ENCODE measurements at places on chromosomes 7 and 10.
A peak's percentile ranks its signal among the peaks of the same experiment; 100 is the strongest.

DNA sequence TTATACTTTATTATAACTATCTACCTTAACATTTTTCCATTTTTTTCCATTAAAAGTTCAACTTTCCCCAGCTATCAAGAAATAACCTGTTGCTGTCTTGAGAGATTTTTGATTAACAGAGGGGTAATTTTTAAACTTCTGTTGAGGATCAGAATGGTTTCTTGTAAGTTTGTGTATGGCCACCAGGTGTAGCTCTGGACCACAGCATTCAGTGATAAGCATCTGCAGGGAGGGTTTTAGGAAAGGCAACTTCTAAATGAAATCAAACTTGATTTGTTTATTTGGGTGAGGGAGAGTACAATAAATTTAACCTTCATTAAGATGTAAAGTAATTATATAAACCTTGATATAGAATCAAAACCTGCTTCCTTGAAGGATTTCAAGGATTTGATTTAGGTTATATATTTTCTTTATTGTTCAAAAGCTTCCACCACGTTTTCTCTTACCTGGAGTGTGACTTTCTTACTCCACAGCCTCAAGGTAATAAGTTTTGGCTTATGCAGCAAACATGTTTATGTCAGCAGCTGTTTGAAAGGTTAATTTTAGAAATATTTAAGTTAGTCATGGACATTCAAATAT lies 153.3 kb downstream of the STK31 start:
- DNase-seq = peak; percentile 9

DNA sequence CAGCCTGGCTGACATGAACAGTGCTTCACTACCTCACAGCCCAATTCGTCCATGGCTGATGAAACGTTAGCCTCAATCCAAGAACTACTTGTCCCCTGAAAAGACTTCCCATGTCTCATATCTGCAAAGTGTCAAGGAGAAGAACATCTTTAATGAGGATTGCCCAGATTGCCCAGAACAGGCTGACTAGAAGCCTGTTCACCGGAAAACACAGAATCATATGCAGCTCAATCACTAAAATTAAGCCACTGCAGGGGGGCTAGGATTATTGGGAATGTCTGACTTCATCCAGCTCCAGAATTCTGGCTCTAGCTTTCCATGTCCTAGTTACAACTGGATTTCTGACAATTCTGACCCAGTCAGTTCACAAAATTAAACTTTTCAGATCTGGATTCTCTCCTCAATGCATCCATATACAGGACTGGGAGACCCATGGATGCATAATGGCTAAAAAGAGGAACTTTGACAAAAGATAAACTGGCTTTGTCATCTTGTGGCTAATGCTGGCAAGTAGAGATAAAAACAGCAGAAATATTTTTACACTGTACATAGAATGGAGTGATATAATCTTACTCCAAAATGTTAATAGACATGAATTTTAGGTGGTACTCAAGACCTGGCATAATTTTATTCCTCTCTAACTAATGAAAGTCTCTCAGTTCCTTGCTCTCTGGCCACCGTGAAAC lies 467.0 kb upstream of the POT1 start:
- DNase-seq = no peak

DNA sequence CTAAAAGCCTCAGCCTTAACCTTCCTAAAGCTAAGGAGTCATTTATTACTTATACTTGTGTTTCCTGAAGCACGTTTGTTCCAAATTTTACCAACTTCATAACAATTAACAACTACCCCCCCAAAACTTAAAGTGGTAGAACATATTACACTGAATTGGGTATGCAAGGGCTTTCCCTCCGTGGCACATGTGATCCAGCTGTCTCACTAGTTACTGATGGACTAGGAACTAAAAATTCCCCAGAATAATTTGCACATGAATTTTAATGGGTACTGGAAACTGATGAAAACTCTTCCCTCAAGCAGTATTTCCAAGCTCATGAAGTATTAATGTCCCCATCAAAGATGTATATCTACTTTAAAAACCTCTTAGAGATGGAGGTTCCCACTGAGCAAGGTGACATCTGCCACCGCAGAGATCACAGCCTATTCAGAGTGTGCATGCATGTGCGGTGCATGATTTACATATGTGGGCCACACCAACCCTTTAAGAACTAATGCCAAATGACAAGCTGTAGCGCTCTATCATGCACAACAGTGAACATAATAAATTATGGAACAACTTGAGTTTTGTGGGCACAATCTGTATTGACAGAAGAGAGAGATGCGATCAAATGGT lies 139.9 kb upstream of the ADCY1 start:
- peak; percentile 24 for DNase-seq

GRCh38 chr7:134016223-134016941 lies 110.8 kb upstream of the LRGUK start:
- DNase-seq = peak; percentile 5

DNA sequence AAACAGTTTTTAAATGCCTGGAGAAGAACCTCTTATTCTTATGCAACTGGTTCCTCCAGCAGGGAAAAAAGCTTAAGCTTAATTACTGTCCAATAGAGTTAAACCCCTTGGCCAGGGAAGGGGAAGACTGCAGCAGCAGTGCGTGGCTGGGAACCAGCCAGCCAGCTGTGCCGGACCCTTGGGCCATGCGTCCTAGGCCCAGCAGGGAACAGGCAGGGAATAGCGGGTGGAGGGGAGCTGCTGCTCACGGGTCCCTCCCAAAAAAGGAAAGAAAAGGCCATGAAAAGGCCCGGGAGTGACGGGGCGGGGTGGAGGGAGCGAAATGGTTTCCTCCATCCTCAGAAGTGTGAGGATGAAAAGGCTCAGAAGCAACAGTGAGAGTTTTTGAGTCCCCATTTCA lies 35.2 kb upstream of the HECW1 start:
- DNase-seq = no peak

DNA sequence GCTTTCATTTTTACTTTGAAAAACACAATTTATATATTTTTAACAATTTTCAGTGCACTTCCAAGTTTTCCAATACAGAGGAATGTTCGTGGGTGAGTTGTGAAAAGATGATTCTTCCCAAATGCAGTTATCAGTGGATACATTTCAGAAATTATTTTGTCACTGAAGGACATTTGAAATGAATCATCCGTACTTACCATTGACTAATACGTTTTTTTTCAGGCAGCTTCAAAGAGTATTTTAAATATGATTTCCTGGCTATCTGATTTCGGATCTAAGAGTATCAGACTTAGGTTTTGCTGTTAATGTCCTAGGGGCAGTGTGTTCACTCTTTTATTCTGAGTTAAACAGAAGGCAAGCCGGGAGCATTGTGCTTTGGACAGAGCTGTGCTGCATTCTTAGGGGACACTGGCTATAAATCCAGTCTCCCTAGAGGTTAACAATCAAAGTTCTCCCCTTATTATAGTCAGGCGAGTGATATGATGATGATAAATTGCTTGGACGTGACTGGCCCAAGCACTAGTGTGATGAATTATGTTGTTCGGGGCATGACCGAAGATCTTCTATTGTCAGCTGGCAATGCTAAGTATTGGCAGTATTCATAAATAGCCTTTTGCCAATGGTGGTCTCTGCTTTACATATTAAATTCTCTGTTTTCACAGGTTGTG lies 4.5 kb downstream of the PTER start:
- no peak for DNase-seq

GRCh38 chr7:143049362-143049761 lies 2.8 kb upstream of the OR6V1 start:
- no peak for DNase-seq

DNA sequence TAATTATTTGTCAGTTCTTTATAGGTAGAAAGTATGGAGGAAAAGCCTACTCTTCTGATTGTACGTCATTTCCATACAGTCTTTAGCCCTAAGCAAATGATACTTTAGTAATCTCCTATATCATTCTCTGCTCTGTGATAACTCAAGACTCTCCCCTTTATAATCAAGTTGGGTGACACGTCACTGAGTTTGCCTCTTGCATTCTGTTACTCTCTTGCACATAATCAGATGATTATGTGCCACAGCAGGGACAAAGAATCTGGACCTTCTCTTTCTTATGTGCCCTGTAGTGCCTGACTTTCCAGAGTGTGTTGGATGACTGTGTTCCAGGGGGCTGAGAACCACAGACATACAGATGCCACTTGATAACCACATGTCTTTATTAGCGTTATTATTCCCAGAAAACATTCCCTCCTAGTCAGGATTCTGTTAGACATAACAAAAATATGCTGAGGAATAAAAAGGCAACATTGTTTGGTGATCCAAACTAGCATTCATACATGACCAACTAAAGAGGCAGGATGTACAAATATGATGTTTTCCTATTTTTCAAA lies 116.4 kb upstream of the HGF start:
- no peak for DNase-seq

DNA sequence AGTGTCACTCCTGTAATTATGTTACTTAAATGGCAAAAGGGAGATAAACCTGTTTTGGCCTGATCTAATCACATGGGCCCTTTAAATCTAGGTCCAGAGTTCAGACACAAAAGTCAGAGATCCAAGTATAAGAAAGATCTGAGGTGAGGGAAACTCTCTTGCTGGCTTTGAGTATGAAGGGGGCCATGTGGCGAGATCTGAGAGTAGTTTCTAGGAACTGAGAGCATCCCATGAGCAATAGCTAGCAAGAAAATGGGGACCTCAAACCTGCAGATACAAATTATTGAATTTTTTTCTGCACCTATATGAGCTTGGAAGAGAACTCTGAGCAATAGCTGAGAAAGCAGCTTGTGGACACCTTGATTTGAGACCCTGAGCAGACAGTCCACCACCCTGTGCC lies 27.6 kb downstream of the ANKRD7 start:
- no peak for DNase-seq

- DNase-seq = no peak
These were observed 138.7 kb downstream of the MAPK8 start for GRCh38 chr10:48444861-48445841.

- peak; percentile 20 for DNase-seq
These were observed 252.6 kb downstream of the CELF2 start for GRCh38 chr10:11270135-11270857.

- no peak for DNase-seq
These were observed 69.7 kb downstream of the CELF2 start for GRCh38 chr10:11087372-11087771.

- no peak for DNase-seq
These were observed 51.3 kb upstream of the STEAP4 start for GRCh38 chr7:88357781-88358525.

DNA sequence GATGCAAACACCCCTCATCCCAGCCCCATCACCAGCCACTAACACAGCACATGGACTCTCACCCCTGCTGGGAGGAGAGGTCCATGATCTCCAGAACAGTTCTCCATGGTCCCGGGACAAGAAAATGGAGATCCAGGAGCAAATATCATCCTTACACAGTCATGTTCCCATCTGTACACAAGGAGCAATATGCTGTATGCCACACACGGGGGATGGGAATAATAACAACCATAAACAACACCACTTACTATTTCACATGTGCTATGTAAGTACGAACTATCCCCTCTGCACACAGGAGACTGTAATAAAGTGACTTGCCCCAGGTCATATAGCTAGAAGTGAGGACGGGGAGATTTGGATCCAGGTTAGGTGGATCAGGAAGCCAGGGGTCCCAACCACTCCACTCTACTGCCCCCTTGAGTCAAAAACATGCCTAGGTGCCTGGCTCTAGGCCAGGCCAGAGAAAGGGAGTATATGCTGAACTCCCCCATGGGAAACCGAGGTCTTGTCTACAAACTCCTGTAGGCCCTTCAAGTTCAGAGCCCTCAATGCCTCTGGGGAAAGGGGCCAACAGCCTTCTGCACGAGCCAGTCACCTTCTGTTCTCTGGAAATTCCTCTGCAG lies 34.1 kb downstream of the LRRC20 start:
- DNase-seq = no peak

DNA sequence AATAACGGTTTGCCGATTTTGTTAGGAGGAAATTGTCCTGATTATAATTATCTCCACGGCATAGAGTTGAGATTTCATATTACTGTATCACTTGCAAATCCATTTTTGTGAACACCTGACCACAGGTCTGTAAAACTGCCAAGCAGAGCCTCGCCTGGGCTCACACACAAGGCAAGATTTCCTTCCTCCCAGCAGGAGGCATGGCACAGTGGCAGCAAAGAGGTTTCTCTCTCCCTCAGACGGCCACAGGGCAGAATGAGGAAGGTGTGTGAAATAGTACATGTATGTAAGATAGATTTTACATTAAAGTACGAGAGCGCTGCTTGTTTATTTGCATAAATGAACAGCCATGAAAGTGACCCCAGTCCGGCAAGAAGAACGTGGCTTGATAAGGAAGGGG lies 130.1 kb downstream of the CELF2 start:
- no peak for DNase-seq

GRCh38 chr7:37481722-37482288 lies 33.1 kb upstream of the ELMO1 start:
- DNase-seq = no peak

DNA sequence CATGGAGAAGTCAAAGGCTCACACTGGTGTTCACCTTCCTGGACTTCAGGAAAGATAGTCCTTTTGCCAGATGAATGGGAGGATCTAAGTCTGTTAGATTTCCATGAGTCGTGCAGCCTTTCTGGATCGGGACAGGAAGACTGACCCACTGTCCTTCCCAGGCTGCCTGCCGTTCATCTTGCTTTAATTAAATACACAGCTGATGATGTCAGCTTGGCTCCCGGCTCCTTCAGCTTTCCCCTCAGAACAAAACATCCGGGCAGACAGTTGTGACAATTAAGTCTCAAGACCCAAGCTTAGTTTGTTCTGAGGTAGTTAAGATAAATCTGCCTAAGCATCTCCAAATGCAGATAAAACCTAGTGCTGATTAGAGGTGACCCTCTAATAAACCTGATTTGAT lies 58.6 kb downstream of the AUTS2 start:
- peak; percentile 52 for DNase-seq

DNA sequence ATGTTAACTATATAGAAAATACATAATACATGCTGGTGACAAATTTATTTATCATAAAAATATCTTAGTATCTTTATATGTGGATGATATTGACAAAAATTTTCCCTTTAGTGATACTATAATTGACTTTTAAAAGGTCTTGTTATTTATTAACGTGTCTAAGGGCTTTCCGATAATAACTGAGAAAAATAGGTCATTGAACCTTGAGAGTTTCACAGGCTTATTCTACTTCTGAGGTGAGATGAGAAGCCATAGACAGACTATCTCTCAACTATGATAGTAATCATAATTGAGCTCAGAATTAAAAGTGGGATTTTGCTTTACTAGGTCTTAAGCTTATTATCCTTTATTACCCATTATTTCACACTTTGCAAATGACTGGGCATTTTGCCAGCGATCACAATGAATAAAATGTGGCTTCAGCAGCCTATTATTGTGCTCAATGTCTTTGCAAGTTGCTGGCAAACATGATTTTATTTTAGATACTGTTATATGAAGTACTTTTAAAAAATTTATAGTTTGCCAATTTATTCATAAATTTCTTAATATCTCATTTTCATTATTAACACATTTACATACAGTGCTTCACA lies 574.5 kb downstream of the ZWINT start:
- DNase-seq = no peak

GRCh38 chr7:88450874-88451273 lies 144.2 kb upstream of the STEAP4 start:
- no peak for DNase-seq

GRCh38 chr7:109158246-109158645 lies 588.6 kb downstream of the DNAJB9 start:
- no peak for DNase-seq

All from fibroblast of skin of left quadriceps (primary cell).